CD8-positive, alpha-beta memory T cell (primary cell): ENCODE measurements at places on chromosomes 11 and 22.

DNA sequence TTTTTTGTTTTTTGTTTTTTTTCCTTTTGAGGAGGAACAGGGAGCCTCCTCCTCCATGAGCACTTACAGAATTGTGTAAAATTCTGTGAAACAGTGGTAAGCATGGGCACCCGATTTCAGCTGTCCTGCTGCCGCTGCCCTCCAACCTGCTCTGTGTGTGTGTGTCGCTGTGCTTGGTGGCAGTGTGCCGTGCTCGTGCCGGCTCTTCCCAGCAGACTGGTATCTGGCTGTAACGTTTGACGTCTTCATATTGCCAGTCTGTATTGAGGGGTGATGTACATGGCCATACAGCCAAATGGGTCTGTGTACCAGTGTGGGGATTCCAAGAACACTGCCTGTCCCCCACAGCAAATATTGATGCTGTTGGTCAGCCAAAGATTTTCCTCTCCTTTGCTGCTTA lies 97.1 kb downstream of the CWC15 start:
- no peak overlapping the region for H3K27ac ChIP-seq
- H3K4me3 ChIP-seq: no peak overlapping the region
- no peaks in the 10 kb centered on the region for H3K4me1 ChIP-seq
- H3K36me3 ChIP-seq: no peaks in the 10 kb centered on the region
- no peaks in the 10 kb centered on the region for H3K27me3 ChIP-seq

DNA sequence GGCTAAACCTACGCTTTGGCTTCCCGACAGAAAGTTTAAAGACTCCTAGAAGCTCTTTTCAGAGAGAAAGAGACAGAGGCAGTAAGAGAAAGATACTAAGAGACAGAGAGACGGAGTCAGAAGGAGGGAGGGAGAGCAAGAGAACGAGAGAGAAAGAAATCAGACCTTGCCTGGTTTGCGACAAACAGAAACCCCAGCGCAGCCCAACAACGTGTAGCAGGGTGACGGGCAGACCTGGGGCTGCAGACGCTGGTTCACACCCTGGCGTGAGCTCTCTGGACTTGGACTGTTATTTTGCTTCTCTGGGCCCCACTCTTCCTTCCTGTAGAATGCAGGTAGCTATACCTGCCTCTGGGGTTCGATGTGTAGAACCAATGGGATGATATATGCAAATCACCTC lies 244.4 kb upstream of the SYN3 start:
- H3K4me1 ChIP-seq: no peaks in the 10 kb centered on the region
- no peaks in the 10 kb centered on the region for H3K27me3 ChIP-seq
- no peak overlapping the region for H3K27ac ChIP-seq
- H3K36me3 ChIP-seq: no peaks in the 10 kb centered on the region

- no peaks in the 10 kb centered on the region for H3K4me1 ChIP-seq
- no peak overlapping the region for H3K4me3 ChIP-seq
These were observed 102.4 kb downstream of the ME3 start for GRCh38 chr11:86570020-86570419.

- H3K36me3 ChIP-seq: no peaks in the 10 kb centered on the region
- H3K4me1 ChIP-seq: no peaks in the 10 kb centered on the region
- H3K27me3 ChIP-seq: no peaks in the 10 kb centered on the region
- H3K27ac ChIP-seq: no peak overlapping the region
- no peak for DNase-seq
These were observed 24.4 kb upstream of the SNX19 start for GRCh38 chr11:130940706-130941105.

GRCh38 chr11:28514391-28514790 lies 406.2 kb downstream of the METTL15 start:
- no peaks in the 10 kb centered on the region for H3K36me3 ChIP-seq
- H3K27ac ChIP-seq: no peak overlapping the region
- H3K4me1 ChIP-seq: no peaks in the 10 kb centered on the region
- no peak for DNase-seq
- H3K27me3 ChIP-seq: no peaks in the 10 kb centered on the region

DNA sequence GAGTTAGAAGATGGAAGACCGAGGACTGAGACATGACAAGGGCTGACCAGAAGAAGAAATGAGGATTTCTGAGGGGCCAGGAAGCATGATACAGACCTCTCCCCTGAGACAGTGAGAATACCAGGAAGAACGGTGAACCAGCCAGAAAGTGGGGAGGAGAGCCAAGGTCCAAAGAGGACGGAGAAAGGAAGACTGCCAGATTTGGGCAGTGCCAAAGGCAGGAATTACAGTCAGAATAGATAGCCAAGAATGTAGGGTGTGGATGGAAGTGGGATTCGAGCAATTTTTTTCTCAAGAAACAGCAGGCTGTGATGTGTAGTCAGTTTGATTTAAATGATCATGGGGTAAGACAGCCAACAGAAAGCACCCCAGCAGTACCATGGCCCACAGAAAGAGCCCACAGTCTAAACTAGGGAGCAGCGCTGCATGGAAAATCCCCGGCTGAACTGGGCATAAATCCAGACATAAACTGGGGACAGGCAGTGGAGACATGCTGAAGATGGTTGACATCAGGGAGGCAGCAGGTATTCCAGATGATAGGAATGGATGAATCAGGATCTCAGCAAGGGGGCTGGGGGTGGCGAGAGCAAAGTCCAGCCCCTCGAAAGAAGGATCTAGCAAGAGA lies 67.3 kb upstream of the BARX2 start:
- no peak for DNase-seq
- no peak overlapping the region for H3K4me3 ChIP-seq
- no peaks in the 10 kb centered on the region for H3K4me1 ChIP-seq
- no peaks in the 10 kb centered on the region for H3K36me3 ChIP-seq

DNA sequence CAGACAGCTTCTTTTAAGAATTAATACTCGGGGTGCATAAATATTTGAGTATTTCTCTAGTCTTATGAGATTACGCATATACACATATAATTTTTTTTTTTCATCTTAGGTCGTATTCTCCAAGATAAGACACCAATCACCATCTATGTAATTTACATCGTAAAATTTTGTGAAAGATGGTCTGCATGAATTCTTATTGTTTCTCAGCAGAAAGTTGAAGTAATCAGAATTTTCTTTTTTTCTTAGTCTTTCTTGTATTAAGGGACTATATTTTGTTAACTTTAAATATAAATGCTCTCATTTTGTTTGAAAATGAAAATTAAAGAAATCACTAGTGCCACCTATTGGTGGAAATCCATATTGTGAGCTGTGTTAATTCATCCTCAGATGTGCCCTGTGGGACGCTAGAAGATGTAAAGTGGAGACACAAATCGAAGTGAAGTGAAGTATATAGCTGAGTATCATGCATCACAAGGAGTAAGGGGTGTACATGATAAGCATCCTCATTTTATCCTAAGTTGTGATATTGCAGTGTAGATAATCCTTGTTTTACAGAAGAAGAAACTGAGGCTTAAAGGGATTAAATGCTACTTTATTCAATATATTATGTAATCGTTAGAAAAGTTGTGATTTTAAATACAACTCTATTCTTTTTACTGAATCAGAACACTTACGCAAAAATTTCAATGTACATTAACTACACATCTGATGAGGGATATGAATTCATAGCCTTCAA lies 2084.3 kb downstream of the LRRC4C start:
- no peak overlapping the region for H3K27ac ChIP-seq
- no peaks in the 10 kb centered on the region for H3K27me3 ChIP-seq
- peaks cover 12% of the 10 kb centered on the region for H3K4me1 ChIP-seq
- H3K36me3 ChIP-seq: no peaks in the 10 kb centered on the region
- H3K4me3 ChIP-seq: no peak overlapping the region

DNA sequence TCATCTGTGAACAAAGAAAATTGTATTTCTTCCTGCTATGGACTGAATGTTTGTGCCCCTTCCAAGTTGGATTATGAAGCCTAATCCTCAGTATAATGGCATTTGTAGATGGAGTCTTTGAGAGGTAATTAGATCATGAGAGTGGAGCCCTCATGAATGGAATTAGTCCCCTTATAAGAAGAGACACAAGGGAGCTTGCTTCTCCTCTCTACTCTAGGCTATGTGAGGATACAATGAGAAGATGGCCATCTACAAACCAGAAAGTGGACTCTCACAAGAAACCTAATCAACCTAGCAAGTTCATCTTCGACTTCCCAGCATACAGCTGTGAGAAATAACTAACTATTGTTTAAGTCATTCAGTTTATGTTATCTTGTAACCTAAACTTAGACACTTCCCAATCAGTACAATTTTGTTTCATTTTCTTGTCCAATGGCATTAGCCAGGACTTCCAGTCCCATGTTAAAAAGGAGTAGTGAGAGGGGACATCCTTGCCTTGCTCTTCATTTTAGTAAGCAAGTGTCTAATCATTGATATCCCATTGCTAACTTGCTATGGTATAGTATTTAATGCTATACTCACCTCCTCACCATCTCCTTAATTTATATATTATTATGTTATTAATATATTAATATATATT lies 45.7 kb downstream of the PDGFD start:
- H3K27me3 ChIP-seq: no peaks in the 10 kb centered on the region
- no peaks in the 10 kb centered on the region for H3K36me3 ChIP-seq
- H3K27ac ChIP-seq: no peak overlapping the region
- no peak for DNase-seq
- no peaks in the 10 kb centered on the region for H3K4me1 ChIP-seq

GRCh38 chr11:102573851-102574250 lies 43.3 kb upstream of the MMP7 start:
- DNase-seq: no peak
- H3K4me1 ChIP-seq: peaks cover 20% of the 10 kb centered on the region
- no peak overlapping the region for H3K4me3 ChIP-seq
- H3K36me3 ChIP-seq: no peaks in the 10 kb centered on the region

GRCh38 chr11:60783141-60783484 lies 2.0 kb upstream of the MS4A10 start:
- H3K27me3 ChIP-seq: no peaks in the 10 kb centered on the region
- no peaks in the 10 kb centered on the region for H3K36me3 ChIP-seq
- H3K4me3 ChIP-seq: no peak overlapping the region
- H3K4me1 ChIP-seq: no peaks in the 10 kb centered on the region
- DNase-seq: no peak

DNA sequence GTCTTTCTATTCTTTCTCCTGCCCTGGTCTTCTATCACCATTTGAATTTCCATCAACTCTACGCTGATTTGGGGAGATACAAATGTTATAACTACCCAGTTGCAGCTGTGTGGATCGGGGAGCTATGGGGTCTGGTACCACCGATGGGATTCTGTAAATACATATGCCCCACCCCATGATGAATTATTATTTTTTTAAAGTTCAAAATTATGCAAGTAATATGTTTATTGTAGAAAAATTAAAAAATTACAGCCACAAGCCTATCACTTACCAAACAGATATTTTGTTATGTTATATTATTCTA lies 52.4 kb upstream of the CLMP start:
- no peak overlapping the region for H3K4me3 ChIP-seq
- peaks cover 5% of the 10 kb centered on the region for H3K4me1 ChIP-seq
- H3K27ac ChIP-seq: no peak overlapping the region
- H3K36me3 ChIP-seq: no peaks in the 10 kb centered on the region

- H3K4me3 ChIP-seq: no peak overlapping the region
- H3K27ac ChIP-seq: no peak overlapping the region
- no peaks in the 10 kb centered on the region for H3K4me1 ChIP-seq
- H3K27me3 ChIP-seq: no peaks in the 10 kb centered on the region
- no peak for DNase-seq
These were observed 24.2 kb downstream of the EIF4G2 start for GRCh38 chr11:10784232-10785145.

GRCh38 chr11:122398167-122398566 lies 257.4 kb upstream of the UBASH3B start:
- no peak for DNase-seq
- no peak overlapping the region for H3K4me3 ChIP-seq
- H3K4me1 ChIP-seq: no peaks in the 10 kb centered on the region
- no peaks in the 10 kb centered on the region for H3K27me3 ChIP-seq

DNA sequence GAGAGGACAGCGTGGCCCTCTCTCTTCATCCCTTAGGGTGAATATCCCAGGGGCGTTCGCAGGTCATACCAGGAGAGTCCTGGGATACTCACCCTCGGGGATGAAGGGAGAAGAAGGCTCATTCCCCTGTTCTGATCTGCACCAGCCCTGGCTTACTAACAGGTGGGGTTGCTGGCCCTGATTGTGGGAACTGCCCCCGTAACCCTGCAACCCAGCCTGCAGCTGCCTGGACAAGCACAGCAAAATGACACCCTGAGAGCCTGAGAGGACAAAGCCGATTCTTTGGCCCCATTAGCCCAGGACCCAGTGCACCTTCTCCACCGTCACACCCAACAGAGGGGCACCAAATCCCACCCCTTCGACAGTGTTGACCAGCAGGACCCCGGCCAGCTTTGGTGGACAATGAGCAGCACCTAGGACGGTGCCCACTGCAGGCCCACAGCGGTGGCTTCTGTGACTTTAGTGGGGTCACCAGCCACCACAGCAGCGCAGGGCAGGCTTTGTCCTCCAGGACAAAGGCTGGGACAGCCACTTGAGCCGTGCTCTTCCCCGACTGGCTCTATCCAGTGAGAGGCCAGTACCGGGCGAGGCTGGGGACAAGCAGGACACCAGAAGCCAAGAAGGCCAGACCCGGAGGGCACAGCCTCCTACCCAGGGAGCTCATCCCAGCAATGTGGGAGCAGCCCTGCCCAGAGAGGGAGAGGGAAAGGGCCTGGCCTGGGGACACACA lies 98.5 kb upstream of the RTL6 start:
- no peaks in the 10 kb centered on the region for H3K27me3 ChIP-seq
- no peaks in the 10 kb centered on the region for H3K4me1 ChIP-seq
- no peak overlapping the region for H3K4me3 ChIP-seq
- no peaks in the 10 kb centered on the region for H3K36me3 ChIP-seq
- H3K27ac ChIP-seq: no peak overlapping the region

DNA sequence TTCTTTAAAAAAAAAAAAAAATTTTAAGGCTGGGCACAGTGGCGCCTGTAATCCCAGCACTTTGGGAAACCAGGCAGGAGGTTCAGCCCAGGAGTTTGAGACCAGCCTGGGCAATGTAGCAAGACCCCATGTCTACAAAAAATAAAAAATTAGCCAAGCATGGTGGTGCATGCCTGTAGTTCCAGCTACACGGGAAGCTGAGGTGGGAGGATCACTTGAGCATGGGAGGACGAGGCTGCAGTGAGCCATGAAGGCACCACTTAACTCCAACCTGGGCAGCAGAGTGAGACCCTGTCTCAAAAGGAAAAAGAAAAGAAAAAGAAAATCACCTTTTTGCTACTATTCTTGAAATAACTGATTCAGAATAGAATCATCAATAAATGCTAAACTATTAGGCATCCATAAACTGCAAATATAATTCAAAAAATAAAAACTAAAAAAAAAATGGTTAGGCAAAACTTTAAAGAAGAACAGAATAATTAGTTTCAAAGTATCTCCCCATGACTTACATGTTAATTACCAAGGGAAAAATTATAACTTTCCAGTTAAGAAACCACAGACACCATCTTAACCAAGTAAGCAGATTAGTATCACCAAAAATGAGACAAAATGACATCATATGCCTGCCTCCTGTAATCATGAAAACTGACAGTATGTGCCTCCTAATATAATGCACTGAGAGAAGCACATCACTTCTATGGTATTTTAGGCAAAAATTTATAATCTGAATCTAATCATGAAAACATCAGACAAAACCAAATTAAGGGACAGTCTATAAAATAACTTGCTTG lies 63.6 kb downstream of the DENND5A start:
- H3K4me3 ChIP-seq: no peak overlapping the region
- H3K36me3 ChIP-seq: peaks cover 8% of the 10 kb centered on the region
- no peak overlapping the region for H3K27ac ChIP-seq
- H3K4me1 ChIP-seq: no peaks in the 10 kb centered on the region
- DNase-seq: no peak

- H3K27ac ChIP-seq: no peak overlapping the region
- DNase-seq: no peak
- no peaks in the 10 kb centered on the region for H3K4me1 ChIP-seq
These were observed 11.4 kb downstream of the DGAT2 start for GRCh38 chr11:75779960-75780359.
